ENCODE measurements at places on chromosomes 3 and 15.

GRCh38 chr3:132354916-132355702 is 37.9 kb downstream of the ACP3 start:
- no peak for DNase-seq

DNA sequence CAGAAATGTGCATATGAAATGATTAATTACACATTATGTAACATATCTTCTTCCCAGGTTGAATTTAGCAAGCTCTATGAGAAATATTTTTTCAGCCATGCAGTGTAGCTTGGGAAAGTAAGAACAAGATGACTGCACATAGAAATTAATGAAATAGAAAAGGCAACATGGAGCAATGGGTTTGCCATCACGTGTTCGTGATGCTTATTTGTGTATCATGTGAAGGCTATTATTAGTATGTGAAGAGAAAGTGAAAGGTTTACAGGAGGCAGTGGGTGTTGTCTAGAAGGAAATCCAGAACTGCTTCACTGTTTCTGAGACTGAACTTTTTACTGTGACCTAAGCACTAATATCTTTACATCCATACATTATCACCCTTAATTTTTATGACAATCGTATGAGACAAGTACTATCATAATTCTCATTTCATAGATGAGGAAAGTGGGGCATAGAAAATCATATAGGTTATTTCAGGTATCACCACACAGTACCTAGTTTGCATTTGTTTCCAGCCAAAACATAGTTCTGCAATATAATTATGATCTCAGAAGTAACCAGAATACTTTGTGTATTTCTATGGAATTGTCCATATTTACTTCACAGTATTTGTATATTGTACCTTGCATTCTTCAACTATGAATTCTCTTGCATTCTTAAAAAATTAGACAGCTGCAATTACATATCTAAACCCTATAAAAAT is 14.9 kb downstream of the SERPINI1 start:
- peak; percentile 13 for DNase-seq

DNA sequence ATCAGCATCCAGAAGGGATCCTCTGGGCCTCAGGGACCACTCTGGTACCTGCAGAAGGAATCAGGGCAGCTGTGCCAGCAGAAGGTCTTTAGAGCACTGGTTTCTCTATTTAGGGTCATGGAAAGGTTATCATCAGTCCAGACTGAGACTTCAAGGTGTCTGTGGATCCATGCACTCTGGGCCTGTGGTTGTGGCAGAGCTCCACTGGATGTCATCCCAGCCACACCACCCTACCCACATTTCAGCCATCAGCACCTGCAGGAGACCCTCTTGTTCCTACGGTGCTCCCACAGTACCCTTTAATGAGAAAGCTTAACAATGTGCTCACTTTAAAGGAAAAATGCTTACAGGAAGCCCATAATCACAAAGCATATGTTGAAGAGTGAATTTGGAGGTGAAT is 603.4 kb upstream of the CCDC54 start:
- no peak for DNase-seq

DNA sequence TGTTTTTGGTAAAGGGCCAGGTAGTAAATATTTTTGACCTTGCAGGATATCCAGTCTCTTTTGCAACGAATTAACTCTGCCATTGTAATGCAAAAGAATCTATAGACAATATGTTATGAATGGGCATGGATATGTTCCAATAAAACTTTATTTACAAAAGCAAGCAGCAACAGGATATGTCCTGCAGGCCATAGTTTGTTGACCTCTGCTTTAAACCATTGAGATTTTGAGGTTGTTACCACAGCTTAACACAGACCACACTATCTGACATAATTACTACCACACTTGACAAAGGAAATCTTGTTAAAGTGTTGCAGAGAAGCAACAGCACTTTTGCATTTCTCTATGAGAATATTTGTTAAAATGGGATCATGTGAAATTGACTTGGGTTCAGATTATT is 349.3 kb downstream of the ERC2 start:
- no peak for DNase-seq

DNA sequence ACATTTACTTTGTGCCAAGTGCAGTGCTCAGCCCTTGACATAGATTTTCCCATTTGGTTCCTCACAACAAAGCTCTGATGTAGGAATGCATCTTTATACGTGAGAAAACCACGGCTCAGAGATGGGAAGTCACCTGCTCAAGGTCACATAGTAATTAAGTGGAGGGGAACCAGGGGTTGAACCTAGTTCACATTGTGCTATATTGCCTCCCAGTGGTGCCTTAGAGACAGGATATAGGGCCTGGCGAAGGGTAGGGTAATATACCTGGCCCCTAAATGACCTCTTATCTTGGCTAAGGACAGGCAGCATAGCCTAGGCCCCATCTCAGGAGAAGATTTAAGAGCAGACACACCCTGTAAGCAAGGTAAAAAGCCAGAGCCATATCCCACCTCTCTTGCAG is 71.5 kb downstream of the FOXP1 start:
- no peak for DNase-seq

GRCh38 chr15:25053000-25053815 is 98.4 kb downstream of the SNRPN start:
- DNase-seq = no peak

DNA sequence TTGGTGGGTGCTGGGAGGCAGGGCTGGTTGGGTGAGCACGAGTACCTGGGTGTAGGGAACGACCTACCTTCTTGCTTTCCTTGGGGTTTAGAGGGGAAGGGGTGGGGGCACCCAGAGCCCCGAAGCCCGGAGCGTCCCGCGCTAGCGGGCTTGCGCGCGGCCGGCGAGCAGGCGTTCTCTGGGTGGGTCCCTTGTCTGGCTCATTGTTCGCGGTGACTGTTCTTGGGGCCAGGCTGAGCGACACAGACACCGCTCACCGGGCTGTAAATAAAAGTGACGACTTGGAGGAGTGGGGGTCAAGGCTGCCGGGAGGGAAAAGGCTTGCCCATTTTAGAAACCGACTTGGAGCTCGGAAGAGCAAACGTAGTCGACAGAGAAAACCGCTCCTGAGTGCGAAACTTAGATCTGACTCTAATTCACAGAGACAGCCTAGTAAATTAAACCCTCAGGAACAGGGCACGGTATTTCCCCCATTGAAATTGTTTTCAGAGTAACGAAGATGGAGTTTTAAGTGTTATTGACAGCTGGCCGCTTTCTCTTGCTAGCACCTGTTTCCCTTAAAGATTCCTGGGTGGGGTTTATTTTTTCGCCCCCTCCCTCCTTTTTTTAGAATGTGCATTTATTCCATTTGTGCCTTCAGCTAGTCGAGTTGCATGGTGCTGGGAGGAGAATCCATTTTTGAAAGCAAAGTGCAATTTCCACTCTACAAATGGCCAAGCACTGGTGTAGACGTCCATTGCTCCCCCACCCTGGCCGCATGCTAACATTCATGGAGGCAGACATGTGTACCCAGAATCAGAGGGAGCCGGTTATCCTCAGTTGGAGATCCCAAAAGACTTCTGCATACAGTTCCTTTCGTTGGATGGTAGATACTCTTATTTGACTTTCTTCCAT is 532.1 kb upstream of the SEMA6D start:
- DNase-seq = peak; percentile 4

DNA sequence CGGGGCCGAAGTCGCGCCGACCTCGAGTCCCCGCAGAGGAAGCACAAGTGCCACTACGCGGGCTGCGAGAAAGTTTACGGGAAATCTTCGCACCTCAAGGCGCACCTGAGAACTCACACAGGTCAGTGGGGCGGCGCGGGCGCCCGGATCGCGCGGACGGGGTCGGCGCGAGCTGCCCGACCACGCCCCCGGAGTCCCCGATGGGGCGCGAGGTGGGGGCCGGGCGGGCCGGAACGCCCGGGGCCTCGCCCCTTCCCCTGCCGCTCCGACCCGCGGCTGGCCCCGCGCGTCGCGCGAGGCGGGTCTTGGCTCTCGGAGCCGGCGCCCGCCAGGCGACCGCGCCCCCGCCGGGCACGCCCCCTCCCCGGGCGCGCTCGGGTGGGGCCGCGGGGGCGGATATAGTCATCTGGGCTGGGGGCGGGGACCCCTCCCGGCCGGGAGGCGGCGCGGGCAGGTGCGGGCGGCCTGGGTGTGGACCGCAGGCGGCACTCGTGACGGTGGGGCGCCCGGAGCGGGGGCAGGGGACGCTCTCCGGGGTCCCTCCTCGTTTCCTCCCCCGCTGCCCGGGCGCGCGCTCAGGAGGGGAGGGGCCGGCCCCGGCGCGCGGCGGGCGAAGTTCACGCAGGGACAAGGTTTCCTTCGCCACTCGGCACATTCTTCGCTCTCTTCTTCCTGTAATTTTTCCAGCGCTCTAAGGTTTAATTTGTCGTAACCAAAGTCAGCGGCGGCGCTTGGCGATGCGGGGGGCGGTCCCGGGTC is 1.2 kb downstream of the KLF13 start:
- DNase-seq = peak; percentile 50

DNA sequence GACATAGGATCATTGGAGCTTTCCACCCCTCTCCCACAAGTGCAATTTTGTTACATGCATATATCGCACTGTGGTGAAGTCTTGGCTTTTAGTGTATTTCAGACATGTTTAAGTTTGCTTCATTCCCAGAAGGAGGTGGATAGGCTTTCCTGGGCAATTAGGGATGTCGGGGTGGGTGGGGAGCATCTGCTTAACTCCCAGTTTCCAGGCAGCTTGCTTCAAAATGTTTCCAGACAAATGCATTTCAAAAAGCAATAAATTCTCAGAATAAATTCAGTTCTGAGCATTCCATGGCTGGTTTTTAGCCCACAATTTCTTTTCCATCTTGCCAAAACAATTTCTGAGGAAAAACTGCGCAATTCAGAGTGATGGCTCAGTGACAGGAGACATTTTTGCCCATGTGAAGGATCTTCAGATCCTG is 227.7 kb upstream of the ZPLD1 start:
- no peak for DNase-seq

DNA sequence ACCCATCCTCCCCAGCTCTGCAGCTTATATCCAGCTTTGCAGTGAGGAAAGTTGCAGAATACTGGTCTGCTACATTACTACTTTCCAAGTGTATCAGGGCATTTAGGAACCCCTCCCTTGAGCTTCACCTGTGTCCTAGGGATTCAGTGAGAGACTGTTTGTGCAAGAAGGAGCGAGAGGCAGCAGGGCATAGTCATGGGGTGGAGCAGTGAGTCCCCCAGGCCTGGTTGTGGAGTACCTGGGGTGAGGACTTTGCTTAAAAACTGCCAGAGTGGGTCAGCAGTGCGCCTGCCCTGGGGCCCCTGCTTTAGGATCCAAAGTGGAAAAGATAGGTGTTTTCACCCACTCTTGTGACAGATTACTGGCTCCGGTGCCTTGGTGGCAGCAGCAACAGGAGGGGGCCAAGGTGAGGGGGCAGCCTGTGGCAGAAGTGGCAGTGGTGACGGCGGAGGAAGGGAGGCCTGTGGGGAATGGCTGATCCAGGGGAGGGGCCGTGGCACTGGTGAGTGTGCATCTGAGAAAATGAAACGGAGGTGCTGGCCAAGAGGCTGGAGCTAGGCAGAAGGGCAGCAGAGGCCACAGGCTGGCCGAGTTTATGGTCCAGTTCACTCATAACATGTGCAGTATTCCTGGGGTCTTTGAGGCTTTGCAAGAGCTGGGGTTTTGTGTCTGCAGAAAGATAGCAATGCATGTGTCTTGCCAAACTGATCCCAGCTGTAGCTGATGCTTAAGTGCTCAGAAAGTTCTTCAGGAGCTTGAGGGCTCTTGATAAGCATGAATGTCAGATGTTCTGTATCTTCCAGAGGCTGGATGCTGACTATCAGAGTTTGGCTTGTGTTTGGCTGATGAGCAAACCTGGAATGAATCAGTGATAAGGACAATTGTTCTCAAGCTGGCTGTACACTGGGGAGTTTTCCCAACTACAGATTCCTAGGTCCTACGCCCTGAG is 43.4 kb downstream of the GOLGA6A start:
- peak; percentile 46 for DNase-seq

GRCh38 chr15:26197719-26198118 is 334.6 kb upstream of the ATP10A start:
- DNase-seq = no peak

GRCh38 chr3:36906504-36907149 is 38.2 kb downstream of the TRANK1 start:
- peak; percentile 87 for DNase-seq

DNA sequence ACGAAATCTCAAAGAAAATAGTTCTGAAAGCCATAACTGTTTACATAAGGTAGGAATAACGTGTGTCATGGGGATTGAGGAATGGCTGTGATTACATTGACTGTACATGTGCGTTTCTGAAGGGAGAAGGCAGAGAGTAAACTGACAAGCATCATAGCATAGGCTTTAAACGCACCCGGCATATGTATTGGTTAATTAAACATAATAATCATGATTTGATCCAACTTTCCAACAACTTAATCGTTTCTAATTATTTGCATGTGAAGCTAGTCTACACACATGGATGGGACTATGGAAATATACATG is 3.3 kb downstream of the TMEM108 start:
- DNase-seq = no peak

GRCh38 chr15:31296219-31296645 is 30.4 kb upstream of the KLF13 start:
- DNase-seq = no peak

DNA sequence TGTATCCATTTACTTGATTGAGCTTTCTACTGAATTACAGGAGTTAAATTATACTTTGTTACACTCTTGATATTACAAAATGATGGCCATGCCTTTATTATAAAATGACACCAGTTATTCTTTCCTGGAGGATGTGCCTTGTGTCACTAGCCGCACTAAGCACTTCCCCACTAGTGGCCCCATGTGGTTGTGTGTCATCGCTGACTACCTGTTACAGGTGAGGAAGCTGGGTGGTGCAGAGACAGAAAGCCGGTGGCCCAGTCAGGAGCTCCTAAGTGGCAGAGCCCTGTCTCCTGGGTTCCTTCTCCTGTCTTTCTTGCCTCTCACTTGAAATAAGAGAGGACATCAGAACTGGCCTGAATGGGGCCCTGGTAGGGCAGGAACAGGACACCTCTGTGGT is 96.8 kb downstream of the IGF1R start:
- DNase-seq = no peak

DNA sequence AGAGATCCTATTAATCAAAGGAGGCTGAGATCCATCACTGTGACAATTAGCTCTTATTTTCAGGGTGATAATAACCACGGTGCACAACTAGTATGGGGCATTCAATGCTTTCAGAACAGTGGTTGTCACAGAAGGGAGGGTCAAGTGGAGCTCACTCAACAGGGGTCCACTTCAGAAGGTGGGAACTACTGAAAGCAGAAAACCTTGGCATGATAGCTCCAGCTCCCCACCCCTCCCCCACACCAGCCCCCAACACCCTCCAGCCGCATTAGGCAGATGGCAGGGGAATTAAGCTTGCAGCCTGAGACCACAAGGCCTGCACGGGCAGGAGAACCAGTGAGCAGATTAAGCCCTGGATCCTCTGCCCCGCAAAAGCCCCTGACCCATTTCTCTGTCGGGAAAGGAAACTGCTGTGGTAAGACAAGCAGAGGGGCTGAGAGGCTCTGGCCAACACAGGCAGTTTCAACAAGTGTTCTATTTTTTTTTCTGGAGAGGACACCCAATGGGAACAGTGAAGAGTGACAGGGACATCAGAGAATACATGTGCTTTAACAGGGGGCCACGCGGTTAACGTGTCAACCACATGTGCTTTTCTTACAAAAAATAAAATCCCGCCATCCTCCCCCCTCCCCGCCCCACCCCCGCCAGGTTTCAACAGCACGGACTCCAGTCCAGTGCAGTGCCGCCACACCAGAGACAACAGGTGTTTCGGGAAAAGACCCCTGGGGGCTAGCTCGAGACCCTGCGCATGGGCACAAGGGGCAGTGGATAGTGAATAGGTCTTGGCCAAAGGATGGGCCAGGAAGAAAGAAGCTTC is 997 bp downstream of the FYCO1 start:
- DNase-seq = no peak

GRCh38 chr3:194284351-194284750 is 66.8 kb downstream of the CPN2 start:
- DNase-seq = no peak

Data from choroid plexus epithelial cell (primary cell).